ENCODE measurements at places on chromosomes 4 and X. TPM values are rescaled to one million over a fixed set of nuclear protein-coding genes. Genes with fewer than 3 reads are reported as not detected.

DNA sequence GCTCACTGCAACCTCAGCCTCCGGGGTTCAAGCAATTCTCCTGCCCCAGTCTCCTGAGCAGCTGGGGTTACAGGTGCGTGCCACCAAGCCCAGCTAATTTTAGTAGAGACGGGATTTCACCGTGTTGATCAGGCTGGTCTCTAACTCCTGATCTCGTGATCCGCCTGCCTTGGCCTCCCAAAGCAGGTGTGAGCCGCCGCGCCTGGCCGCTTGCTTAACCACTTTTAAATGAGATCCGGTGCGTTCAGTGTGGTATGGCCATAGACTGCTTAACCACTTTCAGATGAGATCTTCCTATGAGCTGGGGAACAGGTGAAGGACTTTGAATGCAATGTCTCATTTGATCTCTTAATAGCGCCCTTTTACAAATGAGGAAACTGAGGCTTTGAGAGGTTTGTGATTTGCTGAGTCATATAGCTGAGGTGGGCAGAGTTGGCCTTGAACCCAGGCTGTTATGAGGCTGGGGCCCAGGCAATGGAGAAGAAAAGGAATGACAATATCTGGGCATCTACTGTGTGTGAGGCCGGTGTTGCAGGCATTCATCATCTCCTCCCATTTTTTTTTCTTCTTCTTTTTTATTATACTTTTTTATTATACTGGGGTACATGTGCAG lies 41.9 kb upstream of the NSG1 start:
- DNase-seq, result no peak

DNA sequence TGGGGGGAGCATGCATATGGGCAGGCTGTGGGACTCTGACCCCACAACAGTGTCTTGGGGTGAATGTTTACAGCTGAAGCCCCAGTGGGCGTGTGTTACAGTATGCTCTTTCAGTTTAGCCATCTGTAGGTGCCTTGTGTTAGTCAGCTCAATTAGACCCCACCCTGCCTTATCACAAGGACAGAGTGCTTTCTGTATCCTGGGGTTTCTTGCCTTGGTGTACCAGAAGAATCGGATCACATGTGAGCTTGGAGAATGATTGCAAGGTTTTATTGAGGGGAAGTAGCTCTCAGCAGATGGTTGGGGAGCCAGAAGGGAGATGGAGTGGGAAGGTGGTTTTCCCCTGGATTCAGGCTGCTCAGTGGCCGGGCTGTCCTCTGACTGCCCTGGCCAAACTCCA lies 27.3 kb downstream of the SH3BGRL start:
- no peak for DNase-seq

GRCh38 chrX:42098900-42099299 lies 175.5 kb upstream of the CASK start:
- DNase-seq, result no peak

DNA sequence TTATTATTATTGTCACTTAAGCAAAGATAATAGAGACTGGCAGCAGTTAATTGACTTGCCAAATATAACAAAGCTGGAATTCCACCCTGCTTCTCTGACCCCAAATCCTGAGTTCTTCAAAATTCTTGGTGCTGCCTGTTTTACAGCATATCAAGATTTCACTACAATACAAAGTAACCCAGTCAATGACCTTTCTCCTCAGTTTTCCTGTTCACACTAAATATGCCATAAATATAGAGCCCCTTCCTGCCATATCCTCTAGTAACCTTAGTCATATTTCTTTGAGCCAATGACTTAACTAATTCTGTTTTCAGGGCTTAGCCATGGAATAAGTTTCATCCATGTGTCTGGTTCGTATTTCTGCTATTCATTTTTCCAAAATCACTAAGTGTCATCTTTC lies 315.3 kb upstream of the HS3ST1 start:
- DNase-seq, result no peak

The DNAAF6 gene
- polyA plus RNA-seq, result not detected

The CLNK gene
- not detected for polyA plus RNA-seq

GRCh38 chr4:173240696-173241095 lies 72.1 kb downstream of the GALNT7 start:
- DNase-seq, result no peak

The NSG1 gene
- 0.15 TPM for polyA plus RNA-seq

GRCh38 chr4:1996866-1997611 lies 11.7 kb downstream of the NELFA start:
- DNase-seq, result no peak

DNA sequence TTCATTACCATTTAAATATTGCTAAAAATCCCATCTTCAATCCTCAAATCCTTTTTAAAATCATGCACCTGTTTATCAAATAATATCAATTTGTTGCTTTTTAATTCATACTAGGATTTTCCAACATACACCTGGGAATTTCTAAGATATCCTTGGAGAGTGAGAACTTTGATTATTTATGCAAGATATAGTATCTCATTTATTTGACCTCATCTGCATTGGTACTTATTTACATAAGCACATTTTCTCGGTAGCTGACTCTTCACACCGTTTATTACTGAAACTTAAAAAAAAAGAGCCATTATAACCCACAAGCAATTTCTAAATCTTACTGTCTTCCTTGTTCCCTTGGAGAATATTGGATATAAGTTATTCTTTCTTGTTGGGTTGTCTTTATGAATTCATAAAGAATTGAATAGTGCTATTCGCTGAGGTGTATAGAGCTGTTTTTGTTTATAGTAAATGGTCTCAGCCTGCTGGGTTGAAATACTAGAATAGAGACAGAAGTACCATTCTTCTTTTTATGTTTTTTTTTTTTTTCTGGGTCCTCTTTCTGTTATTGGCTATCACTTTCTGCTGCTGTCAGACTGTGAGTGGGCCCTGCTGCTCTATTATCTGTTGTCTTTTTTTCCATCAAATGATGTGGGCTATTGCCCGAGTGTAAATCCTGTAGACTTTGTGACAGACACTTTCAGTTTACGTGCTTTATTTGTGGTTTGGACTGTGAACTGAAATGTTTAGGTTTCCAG lies 2.9 kb downstream of the UGT8 start:
- no peak for DNase-seq

DNA sequence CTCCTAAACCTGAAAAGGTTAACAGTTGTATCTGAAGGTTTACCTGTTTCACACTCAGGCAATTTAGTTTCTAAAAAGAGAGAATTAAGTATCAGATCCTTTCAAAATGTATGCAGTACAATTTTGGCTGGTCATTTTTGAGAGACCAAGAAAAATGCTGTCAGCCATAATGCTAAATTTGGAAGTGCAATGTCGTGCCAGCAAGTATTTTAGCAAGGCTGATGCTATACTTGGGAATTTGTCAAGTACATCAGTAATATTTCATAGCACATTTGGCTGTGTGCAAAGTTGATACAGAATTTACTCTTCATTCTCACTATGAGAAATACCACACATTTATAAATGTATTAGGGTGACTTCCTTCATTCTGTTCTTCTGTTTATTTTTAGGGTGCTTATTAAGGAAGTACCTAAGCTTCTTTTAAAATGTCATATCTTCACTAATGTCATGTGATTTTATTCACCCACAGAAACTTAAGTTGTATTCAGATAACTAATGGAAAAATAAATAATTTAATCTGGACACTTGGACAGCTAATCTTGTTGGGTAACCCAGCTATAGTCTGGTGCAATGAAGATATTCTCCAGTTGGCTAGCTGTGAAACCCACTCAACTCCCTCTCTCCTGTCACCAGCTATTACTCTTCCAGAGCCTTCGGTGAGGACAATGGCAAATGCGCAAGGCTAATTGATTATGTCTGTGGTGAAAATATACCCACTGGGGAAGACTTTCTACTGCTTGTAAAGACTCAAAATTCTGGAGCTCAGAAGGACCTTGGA lies 84.2 kb upstream of the TLL1 start:
- DNase-seq, result no peak

The CCNG2 gene
- polyA plus RNA-seq, result 3.6 TPM

The CLIC2 gene
- polyA plus RNA-seq, result 3.3 TPM

The PRICKLE3 gene
- polyA plus RNA-seq, result 2.1 TPM

- DNase-seq, result no peak
Measured at GRCh38 chrX:123425471-123425870, 241.4 kb downstream of the GRIA3 start.

The ENAM gene
- 0.29 TPM for polyA plus RNA-seq

The POLN gene
- 0.44 TPM for polyA plus RNA-seq

The PASD1 gene
- polyA plus RNA-seq, result not detected

DNA sequence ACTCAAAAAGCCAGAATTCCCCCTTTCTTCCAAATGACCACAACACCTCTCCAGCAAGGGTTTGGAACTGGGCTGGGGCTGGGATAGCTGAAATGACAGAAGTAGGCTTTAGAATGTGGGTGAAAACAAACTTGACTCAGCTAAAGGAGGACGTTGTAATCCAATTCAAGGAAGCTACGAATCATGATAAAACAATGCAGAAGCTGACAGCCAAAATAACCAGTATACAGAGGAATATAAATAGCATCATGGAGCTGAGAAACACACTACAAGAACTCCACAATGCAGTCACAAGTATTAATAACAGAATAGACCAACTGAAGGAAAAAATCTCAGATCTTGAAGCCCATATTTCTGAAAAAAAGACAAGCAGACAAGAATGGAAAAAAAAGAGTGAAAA lies 95.8 kb upstream of the TET2 start:
- no peak for DNase-seq

The SPIN4 gene
- 0.98 TPM for polyA plus RNA-seq

GRCh38 chr4:58192217-58192616 lies 1082.0 kb upstream of the IGFBP7 start:
- no peak for DNase-seq

- DNase-seq, result no peak
Measured at GRCh38 chrX:121028419-121028818, 19.0 kb upstream of the GLUD2 start.

GRCh38 chrX:150982235-150982787 lies 824 bp upstream of the HMGB3 start:
- DNase-seq, result no peak

- no peak for DNase-seq
Measured at GRCh38 chrX:124348182-124348581, 1.8 kb downstream of the SH2D1A start.

- DNase-seq, result no peak
Measured at GRCh38 chrX:133444952-133445831, 29.9 kb upstream of the GPC4 start.

- DNase-seq, result no peak
Measured at GRCh38 chr4:10354746-10355145, 102.5 kb downstream of the ZNF518B start.

The EGF gene
- not detected for polyA plus RNA-seq

GRCh38 chr4:111120191-111120590 lies 497.3 kb upstream of the PITX2 start:
- no peak for DNase-seq

The TCEAL2 gene
- polyA plus RNA-seq, result 0.10 TPM

DNA sequence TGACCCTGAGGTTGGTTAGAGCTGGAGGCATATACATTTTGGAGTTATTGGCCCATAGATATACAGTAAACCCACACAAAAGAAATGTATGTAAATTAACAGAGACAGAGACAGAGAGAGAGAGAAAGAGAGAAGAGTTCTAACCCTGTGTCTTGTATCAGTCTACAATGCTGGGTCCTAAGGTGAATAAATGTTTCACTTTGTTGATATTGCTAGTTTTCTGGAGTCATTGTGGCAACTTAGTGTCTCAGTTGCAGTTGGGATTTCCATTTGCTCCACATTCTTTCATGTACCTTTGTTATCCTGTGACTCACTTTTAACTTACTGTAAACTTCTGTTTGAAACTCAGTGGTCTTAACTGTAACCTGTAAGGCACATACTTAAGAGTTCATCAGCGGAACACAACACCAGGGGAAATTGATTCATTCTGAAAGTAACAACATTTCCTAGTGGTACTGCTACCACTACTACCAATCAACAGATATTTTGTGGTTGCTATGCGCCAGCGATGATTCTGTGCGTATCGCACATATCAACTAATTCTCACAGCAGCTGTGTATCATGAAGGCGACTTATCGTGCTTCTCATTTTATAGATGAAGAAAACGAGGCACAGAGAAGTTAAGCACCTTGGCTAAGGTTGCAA lies 38.5 kb upstream of the ETDA start:
- no peak for DNase-seq

The PWWP3B gene
- polyA plus RNA-seq, result 1.1 TPM

- DNase-seq, result no peak
Measured at GRCh38 chr4:156571146-156571545, 400.5 kb downstream of the PDGFC start.

GRCh38 chr4:74623041-74623440 lies 171.3 kb downstream of the BTC start:
- DNase-seq, result no peak

GRCh38 chrX:132983496-132983895 lies 25.1 kb upstream of the HS6ST2 start:
- no peak for DNase-seq

GRCh38 chr4:147060151-147060931 lies 114.7 kb upstream of the TTC29 start:
- DNase-seq, result no peak

DNA sequence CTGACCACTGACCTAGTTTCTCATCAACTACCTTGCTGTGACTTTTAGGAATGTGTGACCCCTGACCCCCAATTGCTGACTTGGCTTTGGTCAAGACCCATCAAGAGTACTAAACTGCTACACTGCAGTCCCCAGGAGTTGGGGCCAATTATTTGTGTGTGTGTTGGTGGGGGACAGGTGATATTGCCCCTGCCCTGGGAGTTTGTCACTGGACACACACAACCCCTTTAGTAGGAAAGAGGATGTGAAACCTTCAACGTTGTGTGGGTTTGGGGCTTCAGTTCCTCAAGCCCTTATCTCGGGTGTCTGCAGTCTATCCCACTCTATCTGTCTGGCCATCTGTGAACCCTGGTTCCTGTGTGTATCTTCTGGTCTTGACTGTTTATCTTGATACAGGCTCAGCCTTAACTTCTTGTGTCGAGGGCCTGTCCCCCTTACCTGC lies 6.5 kb downstream of the SASH3 start:
- no peak for DNase-seq

DNA sequence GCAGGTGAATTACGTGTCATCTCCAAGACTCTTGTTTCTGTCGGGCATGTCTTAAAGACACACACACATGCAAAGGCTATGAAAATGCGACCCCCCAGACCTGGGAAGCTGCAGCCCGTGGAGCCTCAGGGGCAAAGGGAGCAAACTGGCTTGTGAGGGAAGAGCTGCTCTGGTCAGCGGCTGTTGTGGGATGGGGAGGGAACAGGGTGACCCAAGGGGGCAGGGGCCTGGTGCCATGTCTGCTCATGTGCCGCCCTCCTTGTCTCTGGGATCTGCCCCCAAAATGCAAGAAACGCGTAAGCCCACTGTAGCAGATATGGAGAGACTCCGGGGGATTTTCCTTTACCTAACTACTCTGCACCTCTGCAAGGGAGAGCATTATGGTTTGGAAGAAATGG lies 92.4 kb downstream of the PHKA2 start:
- DNase-seq, result no peak

- no peak for DNase-seq
Measured at GRCh38 chr4:24809376-24809775, 14.0 kb downstream of the SOD3 start.
